Right ventricle myocardium superior (tissue), 1 donor: ENCODE measurements at places on chromosomes 7 and 10. TPM values are rescaled to one million over a fixed set of nuclear protein-coding genes. Genes with fewer than 3 reads are reported as not detected.

DNA sequence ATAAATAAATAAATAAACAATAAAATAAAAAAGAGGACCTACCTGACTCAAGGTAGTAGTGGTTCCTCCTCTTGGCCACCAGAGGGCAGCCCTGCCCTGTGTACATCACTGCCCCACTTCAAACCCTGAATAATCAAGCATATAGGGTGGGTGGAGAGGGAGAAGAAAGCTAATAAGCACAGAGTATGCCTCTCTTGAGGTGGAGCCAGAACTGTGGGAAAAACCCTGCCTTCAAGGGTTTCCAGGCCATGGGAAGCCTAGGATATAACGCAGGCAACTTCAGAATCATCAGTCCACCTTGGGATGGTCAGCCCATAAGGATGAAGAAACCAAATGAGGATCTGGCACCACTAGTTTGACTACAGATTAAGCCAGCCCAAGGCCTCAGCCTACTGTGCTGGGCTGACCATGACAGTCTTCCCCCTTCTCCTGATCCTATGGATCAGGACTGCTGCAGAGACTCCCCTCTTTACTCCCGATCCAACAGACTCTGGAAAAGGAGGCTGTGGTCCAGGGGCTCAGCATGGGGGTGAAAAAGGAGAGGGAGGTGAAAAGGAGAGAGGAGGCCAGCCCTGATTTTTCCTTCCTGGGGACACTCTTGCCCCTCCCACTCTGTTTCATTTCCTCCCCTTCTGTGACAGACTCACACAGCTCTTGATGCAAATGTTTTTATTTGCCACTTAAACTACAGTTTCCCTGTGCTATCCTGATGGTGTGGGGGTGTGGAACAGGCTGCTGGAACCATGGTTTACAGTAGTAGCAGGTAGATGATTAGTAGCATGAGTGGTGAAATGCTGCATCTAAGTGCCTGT, 10.1 kb downstream of the AVPI1 start:
- DNase-seq: no peak

GRCh38 chr7:20053334-20054104, 163.7 kb downstream of the MACC1 start:
- no peak for DNase-seq

DNA sequence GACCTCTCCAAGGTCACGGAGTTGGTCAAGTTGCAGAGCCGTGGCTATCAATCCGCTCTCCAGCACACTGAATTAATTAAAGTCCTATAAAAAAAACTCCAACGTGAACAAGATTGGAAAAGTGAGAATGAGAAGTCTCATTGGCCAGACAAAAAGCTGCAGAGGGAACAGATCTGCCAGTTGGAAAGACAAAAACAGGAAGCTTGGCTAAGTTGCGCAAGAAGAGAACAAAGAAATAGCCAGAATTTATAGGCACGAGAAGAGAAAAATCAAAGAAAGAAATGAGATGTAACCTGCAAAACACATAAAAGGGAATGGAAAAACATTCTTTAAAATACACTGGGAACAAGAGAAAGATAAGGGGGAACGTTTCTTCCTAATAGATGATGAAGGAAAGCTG, 45.7 kb upstream of the CRTAC1 start:
- DNase-seq: no peak

DNA sequence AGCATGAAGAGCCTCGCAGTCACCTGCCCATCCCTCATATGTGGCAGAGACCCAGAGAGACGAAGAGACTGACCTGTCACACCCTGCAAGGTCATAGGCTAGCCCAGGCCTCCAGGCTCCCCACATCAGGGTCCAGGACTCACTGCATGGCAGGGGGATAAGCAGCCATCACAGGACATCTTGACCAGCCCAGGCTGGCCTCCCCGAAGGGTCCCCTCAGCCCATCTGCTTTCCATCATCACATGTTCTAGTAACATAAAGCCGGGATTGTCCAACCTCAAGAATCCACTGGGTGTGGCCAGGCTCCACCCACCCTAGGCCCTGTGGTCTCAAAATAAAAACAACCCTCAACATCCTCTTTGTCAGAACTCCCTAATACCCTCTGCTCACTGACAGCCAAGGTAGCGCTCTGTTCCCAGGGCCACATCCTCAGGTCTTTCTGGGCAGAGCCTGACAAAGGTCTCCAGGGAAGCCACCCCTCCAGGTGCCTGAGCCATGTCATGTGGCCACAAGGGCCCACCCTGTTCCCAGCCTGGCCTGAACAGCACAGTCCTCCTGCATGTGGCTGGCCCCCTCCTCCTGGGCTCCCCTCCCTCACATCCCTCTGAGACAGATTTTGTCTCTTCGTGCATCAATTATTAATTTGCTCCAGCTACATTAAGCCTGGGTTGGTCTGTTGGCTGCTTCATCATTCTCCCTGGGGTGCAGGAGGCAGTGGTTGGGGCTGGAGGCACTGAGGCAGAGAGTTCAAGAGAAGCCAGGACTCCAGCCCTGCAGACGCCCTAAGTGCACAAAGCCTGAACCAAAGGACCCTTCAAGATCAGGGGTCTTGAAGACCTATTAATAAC, 131.8 kb upstream of the UNC5B start:
- peak; percentile 22 for DNase-seq

CDHR1 gene
- total RNA-seq: 0.32 TPM

- peak; percentile 54 for DNase-seq
These were observed 66.7 kb downstream of the EMX2 start for GRCh38 chr10:117609095-117609795.

GRCh38 chr7:33041631-33042428, 20.7 kb downstream of the NT5C3A start:
- no peak for DNase-seq

DNA sequence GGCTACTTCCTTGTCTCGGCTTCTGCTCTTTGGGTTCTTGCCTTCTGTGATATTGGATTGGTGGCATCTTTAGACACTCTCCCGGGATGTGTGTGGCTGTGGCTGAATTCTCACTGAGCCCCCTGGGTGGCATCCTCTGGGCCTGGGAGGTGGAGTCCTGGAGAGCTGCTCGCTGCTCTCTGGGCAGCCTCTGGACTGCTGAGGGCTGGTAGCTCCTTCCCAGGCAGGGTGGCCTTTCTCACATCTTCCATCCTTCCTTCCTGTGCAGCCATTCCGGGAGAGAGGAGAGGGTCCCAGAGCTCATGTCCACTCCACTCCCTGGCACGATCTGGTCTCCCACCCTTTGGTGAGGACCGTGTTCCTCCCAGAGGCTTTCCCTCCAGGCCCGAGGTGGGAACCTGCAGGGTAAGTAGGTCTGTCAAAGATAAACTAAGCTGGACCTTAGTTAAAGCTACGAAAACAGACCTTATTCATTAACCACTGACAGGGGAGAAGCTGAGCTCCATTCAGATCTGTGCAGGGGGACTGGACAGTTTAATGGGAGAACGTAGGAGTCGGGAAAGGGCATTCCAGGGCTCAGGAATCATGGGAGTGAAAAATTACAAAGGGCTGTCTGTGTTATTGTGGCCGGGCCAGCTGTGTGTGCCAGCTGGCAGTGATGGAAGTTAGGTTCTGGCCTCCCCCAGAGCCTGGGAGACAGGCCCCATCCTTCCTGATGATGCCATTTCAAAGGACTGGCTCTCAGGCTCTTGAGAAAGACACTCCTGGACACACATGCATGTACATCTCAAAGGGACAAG, 8.7 kb downstream of the ATP6V0E2 start:
- peak; percentile 75 for DNase-seq

HTRA1 gene
- total RNA-seq: 40.9 TPM

DNA sequence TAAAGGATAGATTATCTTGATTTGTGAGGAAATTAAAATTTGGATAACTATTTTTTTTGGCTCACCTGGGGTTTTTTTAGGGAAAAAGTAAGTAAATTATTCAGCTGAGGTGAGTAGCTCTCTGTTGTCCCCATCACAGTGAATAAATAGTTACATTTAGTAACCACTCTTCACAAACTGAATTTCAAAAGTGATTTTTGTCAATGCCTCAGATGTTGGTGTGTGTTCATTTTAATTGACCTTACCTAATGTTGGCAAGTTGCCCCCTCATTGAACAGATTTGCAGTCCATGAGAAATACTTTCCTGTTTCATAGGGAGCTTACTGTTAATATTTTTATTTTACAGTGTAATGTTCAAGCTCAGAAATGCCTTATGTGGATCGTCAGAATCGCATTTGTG, 18.3 kb downstream of the PLEKHA1 start:
- DNase-seq: no peak
